ENCODE measurements at places on chromosomes 4 and X.

DNA sequence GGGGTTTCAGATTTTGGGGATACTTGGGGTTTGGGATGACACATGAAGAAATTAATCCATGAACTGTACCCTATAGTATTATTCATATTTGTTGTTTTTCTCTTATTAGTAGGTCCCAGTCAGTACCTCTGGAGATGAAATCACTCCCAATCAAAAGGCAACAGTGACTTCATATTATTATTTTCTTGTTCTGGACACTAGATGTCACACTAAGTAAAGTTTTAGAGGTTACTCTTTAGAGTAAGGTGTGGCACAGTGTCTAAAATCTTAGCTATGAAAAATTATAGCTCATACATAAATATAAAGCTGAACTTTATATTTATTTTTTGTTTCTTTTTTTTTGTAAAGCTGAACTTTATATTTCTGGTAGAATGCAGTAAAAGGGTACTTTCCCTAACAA is 35.1 kb downstream of the FAM114A1 start:
- no peak for DNase-seq

DNA sequence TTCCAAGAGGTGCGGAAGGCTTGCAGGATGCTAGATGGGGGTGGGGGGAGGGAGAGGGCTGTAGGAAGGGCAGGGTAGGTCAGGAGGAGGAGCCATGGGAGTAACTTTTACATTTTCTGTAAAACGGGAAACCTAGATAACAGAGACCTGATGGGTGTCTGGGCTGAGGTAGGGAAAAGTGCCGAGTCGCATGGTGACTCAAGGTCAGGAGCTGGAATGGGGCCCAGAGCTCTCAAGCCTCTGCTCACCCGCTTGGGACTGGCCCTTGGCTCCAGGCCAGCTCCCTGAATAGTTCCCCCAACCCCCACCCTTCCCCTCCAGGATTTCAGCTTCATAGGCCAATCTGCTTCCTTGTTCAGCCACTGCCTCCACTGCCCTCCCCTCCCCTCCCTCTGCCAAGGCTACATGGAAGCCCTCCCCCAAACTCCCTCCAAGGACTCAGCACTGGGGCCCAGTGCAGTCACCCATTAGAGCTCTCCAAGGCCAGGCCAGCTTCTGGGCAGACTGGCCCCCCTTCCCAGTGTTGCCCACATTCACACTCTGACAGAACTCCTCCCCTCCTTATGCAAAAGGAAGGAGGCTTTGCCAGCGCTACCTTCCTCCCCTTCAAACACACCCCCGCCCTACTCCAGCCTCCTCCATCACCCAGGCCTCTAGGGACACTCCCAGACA is 43.6 kb downstream of the TSC22D3 start:
- no peak for DNase-seq

DNA sequence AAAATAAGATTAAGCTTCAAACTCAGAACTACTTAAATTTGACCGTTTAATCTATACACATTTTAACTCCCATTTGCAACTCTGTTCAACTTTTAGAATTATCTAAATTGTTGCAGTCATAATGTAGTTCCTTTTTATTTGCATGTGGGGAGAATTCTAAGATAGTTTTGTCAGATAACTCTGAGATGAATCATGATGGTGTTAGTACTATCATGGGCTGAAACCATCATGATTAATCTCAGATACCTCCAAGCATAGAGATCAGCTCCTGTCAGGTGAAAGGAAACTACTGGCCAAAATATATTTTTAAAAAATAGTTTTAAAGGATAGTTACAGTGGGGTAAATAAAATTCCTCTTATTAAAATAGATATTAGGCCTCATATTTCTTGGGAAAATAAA is 39.0 kb downstream of the FBXO8 start:
- no peak for DNase-seq

DNA sequence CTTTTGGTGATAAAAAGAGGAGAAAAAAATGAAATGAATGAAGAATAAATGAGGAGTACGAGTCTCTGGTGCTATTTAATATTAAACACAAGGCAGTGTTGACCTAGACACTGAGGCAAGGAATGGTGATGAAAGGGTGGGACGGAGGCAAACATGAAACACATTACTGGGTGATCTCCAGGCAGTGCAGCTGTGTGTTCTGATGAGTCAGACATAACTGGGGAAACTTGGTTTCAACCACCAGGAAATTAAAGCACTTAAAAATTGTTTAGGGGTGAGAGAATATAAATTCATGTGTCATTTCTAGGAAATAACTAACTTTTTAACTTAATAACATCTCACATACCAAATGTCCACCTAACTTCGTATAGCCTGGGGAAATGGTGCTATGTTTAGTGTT is 19.7 kb upstream of the CXCL6 start:
- no peak for DNase-seq

DNA sequence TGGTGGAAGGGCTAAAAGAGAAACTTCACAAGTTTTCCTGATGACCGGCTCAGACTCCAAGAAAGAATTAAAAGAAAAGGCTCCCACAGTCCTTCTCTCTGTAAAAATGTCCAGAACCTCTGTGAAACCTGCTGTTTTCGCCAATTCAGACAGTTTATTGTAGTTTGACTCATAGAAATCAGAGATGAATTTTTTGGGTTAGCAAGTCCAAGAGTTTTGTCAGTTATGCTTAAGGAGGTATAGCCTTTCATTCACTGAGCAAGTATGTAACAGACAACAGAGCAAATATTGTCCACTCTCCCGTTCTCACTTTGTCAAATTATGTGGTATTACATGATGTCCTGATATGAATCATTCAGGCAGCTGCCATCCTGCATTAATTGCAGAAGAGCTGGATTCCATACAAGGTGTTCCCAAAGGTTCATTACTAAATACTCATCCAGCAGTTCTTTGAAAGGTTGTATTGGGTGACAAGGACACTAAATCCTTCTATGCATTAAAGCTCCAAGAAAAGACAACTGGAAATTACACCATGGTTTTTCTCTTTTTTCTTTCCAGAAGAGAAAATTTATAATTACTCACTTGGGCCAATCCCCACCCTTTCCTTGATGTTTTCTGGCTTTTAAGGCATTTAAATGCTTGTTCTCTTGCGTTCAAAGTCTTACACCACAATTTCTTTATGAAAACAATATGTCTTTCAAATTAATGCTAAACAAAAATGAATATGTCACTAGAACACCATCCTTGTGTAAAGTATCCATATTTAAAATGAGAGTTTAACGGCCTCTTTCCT is 30.0 kb upstream of the PLAC1 start:
- no peak for DNase-seq

GRCh38 chr4:52868133-52868532 is 6.0 kb downstream of the RASL11B start:
- DNase-seq, result no peak

DNA sequence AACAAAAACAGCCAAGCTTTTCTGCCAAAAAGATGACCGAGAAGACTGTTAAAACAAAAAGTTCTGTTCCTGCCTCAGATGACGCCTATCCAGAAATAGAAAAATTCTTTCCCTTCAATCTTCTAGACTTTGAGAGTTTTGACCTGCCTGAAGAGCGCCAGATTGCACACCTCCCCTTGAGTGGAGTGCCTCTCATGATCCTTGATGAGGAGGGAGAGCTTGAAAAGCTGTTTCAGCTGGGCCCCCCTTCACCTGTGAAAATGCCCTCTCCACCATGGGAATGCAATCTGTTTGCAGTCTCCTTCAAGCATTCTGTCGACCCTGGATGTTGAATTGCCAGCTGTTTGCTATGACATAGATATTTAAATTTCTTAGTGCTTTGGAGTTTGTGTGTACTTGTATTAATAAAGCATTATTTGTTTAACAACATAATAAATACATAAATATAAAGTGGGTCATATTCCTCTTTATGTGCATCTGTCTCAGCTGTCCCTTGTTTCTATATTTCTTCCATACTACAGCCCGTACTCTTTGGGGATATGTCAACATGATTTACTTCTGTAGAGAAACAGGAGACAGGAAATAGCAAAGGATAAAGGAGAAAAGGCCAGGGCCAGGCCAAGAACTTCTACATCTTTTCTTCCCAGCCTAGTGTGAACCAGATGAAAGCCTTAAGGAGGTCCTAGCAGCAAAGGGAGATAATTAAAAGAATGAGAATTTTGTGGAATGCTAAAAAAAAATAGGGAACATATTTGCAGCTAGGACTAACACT is 667 bp downstream of the PTTG2 start:
- no peak for DNase-seq

DNA sequence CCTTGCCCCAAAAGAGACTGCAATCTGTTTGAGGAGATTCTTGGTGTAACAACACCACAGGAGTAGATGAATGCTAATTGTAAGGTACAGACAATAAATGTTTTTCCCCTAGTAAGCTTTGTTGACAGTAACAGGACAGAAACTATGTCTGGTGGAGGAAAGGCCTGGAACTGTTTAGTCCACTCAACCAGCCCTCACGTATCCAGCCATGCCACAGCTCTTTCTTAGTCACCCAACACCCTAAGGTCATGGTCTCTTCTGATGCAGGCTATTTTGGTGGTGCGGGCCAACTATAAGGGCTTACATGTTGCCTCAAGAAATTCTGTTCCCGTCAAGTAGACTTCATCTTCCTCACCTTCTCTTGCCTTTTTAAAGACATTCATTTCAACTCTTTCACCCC is 75.9 kb upstream of the GAB1 start:
- no peak for DNase-seq

DNA sequence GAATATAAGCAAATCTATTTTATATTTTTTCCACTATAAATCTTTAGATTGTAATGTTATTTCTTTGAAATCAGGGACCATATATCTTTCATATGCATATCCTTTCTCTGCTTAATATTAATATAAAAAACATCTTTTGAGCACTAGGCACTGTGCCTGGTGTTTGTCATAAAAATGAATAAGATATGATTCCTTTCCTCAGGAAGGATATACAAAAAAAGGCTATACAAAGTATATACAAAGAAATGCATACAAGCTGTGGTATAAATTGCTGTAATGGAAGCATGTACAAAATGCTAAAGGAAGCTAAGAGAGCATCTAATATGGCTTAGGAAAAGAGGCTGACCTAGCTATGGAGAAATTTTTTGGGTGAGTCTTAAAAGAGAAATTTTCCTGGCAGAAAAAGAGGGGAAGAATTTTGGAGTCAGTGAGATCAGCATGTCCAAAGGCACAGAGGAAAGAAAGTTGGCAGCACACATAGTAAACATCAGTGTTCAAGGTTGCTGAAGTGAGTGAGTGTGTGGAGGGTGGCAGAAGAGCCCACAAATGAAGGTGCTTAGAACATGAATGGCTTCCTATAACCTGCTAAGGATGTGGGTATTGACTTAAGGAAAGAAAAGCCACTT is 500.0 kb downstream of the SPRY1 start:
- no peak for DNase-seq

DNA sequence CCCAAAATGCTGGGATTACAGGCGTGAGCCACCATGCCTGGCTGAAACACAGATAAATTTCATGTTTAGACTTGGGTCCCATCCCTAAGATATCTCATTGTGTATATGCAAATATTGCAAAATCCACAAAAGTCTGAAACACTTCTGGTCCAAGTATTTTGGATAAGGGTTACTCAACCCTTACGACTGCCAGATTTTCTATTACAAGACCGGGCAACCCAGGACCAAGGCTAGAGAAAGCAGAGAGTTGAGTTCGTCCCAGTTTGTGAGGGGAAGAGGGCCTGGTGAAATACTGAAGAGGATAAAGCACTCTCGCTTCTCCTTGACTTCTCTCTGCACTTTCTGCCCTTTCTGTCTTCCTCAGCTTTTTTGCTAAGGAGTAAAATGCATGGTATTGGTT is 34.5 kb downstream of the ZFX start:
- no peak for DNase-seq

- DNase-seq, result no peak
These were observed 4.2 kb upstream of the PDHA2 start for GRCh38 chr4:95835672-95836071.

GRCh38 chr4:176277162-176277904 is 8.3 kb upstream of the ASB5 start:
- no peak for DNase-seq

DNA sequence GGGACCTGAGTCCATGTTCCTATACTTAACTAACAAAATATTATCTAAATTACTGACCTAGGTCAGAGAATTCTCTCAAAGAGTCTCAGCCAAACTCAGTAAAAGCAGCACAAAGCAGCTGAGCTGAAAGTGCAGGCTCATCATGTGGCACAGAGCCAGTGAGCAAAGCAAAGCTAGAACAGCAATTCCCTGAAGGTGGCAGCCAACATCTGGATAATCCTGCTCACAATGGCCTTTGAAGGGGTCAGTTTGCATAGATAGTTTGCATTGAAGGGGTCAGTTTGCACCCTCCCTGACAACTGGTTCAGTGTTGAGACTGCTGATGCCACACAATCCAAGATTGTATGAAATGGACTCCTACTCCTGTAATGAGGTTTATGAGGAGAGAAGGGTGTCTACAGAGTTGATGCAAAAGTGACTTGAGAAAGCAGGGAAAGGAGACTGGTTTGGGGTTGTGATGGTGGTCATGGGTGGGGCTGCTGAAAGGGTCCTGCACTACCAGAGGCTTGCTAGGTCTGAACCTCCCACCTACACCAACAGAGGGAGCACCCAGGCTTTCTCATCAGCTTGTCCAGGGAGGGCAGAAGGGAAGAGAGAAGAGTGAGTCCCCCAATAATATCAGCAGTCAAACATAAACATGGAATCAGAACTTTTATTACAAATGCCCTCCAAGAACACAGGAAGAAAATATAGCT is 39.7 kb downstream of the TRIM61 start:
- DNase-seq, result no peak

DNA sequence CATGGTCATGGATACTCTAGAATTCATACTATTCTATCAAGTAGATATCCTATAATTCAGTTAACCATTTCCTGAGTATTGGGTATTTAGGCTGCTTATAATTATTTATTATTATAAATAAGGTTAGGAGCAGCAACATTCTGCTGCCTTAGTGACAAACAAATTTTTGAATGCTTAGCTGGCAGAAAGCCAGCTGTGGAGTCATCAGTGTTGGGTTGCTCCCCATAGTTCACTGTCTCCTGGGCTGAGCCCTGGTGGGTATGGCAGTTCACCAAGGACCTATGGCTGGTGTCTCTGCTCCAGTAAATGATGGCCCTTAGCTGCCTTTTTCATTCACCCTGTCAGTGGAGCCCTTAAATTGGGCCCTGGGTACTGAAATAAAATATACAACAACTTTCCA is 61.8 kb downstream of the SMARCA5 start:
- DNase-seq, result no peak

DNA sequence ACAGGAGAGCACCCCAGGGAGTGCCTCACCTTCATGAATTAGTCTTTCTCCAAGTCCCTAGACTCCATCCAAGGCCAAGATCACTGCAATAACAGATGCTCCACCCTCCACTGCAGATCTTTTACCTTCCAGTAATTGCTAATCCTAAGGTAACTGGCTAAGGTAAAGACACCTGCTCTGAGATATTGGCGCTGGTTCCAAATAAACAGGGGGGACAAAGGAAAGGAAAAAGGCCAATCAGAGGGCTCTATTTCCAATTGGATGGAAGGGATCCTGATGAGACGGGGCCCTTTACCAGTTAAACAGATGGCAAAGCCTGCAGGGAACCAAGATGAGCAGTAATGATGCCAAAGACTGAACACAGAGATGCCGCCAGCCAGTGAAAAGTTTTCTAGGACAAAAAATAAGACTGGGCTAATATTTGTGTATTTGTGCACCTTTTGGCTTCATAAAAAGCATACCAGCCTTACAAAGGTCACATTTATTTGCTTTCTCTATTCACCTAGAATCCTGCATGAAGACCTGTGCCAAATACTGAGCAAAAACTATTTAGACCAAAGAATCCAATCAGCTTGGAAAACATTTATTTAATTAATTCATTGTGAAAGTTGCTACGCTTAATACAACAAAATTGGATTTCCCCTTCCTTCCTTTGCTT is 148.5 kb downstream of the PPP3CA start:
- no peak for DNase-seq

Measured in GF-D8 (cell line).